Retinal pigment epithelial cell (primary cell): ENCODE measurements at places on chromosomes 4 and X.
A peak's percentile ranks its signal among the peaks of the same experiment; 100 is the strongest.

DNA sequence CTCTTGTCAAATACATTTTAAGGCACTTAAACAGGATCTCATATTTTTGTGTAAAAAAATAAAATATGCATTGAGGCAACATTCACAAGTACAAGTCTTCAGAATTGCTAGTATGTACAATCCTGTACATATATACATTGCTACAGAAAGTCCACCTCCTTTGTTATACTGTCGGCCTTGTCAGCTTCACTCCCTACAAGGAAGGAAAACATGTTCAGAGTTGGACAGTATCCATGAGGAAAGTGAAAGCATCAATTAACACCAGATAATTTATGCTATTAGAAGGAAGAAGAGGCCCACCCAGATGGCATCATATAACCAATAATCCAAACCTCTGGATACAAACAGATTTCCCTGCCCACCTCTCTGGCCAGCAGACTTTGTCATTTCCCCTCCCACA is 42.0 kb downstream of the REELD1 start:
- DNase-seq = no peak

DNA sequence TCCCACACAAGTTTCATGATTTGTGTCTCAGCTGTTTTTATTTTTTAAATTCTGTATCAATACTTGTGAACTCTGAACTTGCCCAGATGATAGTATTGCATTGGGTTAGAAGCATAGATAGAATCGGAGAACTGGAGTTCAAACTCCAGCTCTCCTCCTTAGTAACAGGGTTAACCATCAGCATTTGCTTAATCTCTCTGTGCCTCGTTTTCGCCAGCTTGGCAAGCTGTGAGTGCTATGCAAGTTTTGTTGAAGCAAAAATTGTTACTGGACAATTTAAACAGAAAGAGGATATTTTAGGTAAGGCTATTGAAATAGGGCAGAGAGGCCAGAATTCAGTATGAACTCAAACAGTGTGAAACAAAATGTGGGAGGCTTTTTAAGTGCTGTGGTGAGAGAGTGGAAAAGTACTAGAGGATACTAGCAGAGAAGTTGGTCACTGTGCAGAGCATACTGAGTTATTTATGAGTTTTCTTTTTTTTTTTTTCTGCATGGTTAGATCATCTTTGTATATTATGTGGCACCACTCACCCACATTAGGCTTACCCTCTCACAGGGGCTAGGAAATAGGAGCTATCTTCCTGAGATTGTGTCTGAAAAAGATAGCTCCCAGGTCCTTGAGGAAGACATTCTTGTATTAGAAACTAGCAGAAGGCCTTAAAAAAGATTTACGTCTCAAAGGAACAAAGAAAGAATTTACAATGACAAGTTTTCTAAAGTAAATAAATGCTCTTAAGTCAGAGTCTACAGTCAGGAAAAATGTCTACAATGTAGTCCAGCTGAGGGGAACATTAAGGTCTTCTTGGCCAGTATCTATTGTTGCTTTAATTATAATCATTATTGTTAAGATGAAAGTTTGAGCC is 1126.6 kb downstream of the FAT4 start:
- DNase-seq = no peak

DNA sequence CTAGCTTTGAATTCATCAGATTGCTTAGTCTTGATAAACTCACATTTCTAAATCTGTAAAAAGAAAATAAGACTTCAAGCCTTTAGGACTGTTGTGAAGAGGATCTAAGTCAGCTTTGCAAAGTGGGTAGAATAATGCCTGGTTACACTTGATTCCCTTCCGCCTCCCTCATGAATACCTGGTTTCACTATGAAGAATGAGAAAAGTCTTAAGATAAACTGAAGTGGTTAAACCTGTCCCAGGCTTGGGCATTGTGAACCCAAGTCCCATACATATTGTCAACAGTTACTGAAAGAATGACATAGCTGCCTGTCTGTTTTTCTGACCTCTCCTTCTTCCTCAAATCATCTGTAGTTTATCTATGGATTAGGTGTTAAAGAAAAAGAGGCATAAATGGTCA is 16.7 kb upstream of the GBA3 start:
- DNase-seq = no peak

DNA sequence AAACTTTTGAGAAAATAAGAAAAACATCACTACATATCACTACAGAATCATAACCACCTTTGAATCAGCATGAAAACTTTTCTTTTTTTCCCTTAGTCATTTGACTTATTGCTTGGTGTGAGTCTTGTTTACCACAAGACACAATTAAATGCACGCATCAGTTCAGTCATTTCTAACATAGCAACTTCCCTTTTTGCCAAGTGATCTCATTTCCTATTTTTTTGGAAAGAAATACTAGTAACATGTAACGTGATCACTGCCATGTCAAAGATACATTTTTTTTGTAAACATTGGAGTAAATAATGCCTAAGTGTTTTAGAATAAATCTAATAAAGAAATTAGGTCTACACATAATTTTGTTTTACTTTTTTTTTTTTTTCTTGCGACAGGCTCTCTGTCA is 5.1 kb upstream of the CXCL8 start:
- no peak for DNase-seq

DNA sequence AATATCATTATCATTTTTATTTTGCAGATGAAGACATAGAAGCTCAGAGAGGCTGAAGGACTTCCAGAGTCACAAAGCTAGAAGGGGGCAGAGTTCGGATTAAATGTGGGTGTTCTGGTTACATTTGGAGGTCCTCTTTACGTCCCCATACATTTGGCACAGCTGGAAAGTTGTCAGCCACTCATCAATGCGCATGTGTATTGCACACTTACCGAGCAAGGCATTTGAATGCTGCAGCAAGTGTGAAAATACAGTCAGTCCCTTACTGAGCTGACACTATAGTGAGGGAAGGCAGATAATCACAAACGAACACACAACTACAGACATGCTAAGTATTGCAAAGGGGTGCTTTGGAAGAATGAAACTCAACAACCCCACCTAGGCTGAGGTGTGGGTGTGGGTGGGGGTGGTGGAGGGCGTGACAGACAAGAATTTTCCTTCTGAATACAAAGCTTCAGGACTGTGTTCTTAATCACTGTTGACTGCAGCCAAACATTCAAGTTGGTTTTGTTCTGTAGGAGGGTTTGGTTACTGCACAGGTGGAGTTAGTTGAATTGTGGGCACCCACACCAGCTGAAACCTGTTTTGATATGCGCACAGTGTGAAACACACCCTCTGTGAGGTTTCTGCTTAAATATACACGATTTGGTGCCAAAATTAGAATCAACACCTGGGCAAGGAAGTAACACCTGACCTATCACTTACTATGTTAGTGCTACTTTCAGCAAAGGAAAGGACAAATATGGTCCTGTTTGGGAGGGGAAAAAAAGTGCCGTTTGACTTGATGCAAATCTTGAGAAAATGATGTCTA is 72.4 kb downstream of the COQ2 start:
- no peak for DNase-seq

GRCh38 chr4:112448306-112449132 is 67.5 kb downstream of the NEUROG2 start:
- DNase-seq = peak; percentile 55

DNA sequence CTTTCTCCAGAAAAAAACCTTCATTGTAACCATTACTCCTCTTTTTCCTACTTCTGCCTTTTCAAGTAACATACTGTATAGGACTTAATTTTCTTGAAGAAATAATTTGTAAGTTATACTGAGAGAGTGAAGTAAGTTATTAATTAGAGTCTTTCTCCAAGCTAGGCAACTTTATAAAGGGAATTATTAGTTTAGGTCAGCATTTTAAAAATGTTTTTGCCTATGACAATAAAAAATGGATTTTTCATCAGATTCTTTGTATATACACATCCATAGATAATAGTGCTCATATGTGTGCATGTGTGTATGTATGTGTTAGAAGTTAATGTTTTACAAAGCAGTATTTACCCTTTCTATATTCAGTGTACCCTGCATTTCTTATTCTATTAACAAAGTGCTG is 10.4 kb upstream of the NUDT6 start:
- DNase-seq = no peak

DNA sequence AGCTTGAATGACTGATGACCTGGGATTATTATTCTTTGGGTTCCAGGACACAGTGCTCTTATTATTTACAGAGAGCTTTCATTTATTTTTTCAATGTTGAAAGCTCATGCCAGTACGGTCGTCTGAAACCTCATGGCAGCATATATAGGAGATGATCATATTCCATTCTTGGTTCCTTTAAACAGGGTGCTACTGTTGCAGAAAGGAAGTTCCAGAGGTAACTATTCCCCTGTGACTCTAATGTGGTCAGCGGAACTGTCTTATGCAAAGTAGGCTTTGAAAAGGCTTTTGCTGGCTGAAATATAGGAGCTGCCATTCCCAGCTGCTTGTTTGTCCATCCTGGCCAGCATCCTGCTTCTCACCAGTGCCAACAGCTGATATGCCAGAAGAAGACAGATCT is 208.3 kb upstream of the LEF1 start:
- no peak for DNase-seq

- DNase-seq = no peak
Observed at GRCh38 chr4:10085386-10085785, 31.2 kb downstream of the WDR1 start.

DNA sequence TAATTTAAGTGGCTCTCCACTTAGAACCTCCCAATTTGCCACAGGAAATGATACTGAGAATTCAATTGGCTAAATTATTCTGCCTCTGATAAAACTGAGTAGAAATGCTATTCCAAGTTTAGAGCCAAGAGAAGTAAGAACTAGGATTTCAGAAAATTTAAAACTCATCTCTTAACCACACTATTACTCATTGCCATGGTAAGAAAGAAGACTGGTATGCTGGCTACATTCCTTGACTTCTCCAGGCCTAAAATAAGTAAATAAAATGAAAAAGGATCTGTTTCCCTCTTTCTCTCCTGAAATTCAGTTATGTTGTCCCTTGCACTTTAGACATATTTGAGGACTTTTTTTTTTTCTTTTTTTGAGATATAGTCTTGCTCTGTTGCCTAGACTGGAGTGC is 23.3 kb downstream of the ZNF280C start:
- DNase-seq = no peak

DNA sequence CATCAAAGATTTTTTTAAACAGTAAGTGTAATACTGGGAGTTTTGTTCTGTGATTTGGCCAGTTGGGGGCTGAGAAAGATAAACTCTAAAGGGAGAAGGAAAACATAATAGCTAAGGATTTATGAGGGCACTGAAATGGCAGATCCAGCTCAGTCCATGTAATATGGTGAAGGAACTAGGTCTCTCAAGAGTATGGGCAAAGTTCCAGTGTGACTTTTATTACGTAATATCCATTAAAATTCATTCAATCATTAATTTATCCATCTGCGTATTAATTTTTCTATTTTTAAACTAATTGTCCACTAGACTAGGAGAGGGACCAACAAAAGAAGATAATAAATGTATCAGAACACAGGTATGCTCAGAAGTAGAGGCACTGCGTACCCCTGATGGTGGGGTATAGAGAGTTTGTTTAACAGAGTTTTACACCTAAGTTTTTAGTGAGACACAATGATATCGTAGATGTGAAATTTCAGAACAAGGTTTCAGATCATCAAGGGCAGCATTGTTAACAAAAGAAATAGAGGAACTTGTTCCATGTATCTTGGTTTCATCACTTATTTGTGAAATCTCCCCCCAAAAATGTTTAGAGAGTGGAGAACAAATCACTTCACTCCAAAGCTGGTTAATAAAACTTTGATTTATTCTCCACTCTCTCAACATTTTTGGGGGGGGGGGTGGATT is 351.1 kb downstream of the GRXCR1 start:
- DNase-seq = no peak

- no peak for DNase-seq
Observed at GRCh38 chrX:67723580-67724351, 179.9 kb downstream of the AR start.

- peak; percentile 33 for DNase-seq
Observed at GRCh38 chr4:72006586-72006985, 25.2 kb upstream of the NPFFR2 start.

- no peak for DNase-seq
Observed at GRCh38 chr4:186770481-186771175, 47.0 kb upstream of the FAT1 start.

GRCh38 chr4:118712872-118713271 is 27.7 kb downstream of the METTL14 start:
- DNase-seq = no peak

DNA sequence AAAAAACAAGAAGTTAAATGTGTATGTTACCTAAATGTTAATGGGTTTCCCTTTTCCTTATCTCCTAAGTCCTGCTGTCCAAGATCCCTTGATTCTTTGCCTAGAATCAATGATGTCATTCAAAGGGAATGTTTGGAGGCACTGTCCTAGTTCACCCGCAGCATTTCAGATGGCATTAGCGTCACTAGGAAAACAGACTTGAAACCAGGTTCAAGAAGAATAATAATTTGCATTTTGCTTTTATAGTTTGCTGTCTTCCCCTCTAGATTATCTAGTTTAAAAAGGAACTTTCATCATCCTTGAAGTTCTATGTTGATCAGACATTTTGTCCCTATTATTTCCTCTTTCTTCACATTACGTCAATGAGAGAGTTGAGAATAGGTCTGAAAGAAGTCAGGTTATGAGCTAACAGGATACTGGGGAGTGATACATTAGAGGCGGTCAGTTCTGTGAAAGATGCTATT is 234.1 kb upstream of the PGRMC2 start:
- DNase-seq = no peak

DNA sequence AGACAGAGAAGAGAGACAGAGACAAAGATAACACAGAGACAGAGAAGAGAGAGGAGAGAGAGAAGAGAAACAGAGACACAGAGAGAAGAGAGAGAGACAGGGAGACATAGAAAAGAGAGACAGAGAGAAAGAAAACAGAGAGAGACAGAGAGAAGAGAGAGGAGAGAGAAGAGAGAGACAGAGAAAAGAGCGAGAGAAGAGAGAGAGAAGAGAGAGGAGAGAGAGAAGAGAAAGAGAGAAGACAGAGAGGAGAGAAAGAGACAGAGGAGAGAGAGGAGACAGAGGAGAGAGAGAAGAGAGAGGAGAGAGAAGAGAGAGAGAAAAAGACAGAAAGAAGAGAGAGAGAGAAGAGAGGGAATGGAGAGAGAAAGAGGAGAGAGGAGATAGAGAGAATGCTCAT is 601.1 kb upstream of the PRKX start:
- no peak for DNase-seq

DNA sequence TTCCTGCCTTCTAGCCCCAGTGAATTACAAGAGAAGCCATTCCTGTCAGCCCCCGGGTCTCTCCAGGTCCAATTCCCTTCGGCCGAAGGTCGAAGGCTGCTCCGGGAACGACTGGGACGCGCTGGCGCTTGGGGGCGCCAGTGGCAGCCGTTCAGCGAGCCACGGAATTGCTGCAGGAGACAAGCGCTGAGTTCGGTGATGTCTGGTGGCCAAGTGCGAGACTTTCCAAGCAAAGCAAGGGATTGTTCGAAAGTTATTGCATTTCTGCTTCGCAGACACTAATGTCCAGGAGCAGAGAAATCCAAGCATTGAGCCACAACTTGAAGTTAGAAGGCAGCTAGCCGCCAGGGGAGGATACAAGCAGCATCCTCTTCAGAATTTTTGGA is 1.1 kb upstream of the DKK2 start:
- DNase-seq = no peak

GRCh38 chrX:138754861-138755260 is 43.3 kb upstream of the FGF13 start:
- DNase-seq = no peak

DNA sequence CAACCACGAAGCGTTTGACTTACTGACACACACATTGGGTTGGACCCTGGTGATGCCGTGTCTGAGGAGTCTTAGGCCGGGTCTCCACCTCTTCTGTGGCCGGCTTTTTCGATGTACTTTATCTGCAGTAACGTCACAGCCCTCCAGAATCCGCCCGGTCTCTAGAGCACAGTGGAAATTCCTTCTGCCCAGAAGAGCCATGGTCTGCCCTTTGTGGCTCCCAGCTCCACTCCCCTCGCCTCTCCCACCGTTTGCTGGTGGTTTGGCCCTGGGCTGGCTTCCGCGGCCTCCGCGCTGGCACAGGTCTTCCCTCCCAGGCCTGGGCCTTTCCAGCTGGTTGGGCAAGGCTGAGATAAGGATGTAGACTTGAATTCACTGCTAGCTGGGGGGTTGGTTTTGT is 4.3 kb downstream of the MAEA start:
- DNase-seq = no peak
